ENCODE measurements at places on chromosomes 5 and 9.

DNA sequence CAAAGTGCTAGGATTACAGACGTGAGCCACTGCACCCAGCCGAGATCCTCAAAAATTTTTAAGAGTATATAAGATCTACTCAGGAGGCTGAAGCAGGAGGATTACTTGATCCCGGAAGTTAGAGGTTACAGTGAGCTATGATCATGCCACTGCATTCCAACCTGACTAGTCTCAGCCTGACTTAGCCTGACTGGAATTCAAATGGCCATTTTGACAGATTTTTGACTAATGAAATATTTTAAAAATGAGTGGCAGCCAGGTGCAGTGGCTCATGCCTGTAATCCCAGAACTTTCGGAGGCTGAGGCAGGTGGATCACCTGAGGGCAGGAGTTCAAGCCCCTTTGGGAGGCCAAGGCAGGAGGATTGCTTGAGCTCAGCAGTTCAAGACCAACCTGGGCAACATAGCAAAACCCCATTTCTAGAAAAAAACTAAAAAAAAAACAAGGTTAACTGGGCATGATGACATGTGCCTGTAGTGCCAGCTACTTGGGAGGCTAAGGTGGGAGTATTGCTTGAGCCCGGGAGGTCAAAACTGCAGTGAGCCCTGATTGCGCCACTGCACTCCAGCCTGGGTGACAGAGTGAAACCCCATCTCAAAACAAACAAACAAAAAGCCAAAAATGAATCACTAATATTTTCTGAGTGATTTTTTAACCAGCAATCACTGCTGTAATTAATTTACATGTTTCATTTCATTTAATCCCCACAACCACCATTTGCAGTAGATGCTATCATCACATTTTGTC is 16.6 kb downstream of the ATOX1 start:
- no peak for DNase-seq

DNA sequence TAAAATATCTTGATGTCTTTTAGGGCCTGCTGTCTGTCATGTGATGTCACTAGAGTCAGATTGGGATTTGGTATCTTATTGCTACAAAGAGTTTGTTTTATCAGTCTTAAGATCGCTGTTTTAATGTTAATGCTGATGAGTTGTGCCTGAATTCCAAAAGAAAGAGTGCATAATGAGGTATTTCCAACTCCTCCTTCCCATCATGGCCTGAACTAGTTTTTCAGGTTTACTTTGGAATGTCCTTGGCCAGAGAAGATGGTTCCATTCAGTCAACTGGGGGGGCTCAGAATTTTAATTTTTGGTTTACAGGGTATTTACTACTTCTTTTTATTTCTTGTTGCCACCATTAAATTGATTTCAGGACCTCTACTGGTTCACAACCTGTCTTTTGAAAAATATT is 74.3 kb upstream of the MARCHF11 start:
- no peak for DNase-seq

DNA sequence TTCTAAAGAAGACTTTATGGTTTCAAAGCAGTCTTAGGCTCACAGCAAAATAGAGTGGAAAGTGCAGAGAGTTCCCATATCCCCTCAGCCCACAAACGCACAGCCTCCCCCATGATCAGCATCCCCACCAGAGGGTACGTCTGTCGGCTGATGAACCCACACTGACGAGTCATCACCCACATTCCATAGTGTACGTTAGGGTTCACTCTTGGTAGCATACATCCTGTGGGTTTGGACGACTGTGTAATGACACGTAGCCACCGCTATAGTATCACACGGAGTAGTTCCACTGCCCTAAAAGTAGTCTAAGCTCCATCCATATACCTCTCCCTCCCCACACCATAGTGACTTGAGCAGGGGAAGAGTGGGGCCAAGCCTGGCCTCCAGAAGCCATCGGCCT is 135.7 kb upstream of the PHYKPL start:
- DNase-seq = no peak

GRCh38 chr5:120151825-120152224 is 312.3 kb upstream of the PRR16 start:
- DNase-seq = no peak

DNA sequence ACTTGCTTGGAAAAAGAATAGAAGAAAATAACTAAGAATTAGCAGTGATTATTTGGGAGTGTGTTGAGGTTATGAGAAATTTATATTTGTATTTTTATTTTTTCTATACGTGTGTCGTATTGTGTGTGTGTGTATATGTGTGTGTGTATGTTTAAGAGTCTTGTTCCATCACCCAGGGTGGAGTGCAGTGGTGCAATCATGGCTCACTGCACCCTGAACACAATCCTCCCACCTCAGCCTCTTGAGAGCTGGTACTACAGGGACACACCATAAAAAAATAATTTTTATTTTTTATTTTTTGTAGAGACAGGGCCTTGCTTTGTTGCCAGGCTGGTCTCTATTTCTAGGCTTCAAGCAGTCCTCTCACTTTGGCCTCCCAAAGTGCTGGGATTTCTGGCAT is 643.8 kb downstream of the PDE4D start:
- no peak for DNase-seq

GRCh38 chr9:99823681-99824377 is 2.1 kb downstream of the NR4A3 start:
- DNase-seq = peak; percentile 54

- DNase-seq = no peak
Measured at GRCh38 chr9:726005-726404, 115.5 kb upstream of the DMRT1 start.

- no peak for DNase-seq
Measured at GRCh38 chr9:22742401-22742800, 295.8 kb downstream of the DMRTA1 start.

DNA sequence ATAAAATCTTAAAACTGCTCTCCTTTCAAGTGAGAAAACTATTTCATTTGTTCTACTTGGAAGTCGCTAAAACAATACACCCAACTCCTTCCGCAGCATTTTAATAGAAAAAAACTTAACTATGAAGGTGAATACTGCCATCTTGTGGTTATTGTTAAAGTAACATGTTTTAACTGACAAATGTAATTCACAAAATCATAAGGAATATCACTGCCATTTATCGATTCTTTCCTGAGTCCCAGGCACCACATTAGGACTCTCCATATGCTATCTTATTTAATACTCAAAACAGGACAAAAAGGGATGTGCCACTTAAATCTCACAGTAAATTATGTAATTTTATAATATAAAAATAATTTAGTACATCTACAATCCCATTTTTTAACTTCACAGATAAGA is 130.5 kb upstream of the ITGA1 start:
- no peak for DNase-seq

GRCh38 chr5:93608855-93609254 is 25.8 kb downstream of the NR2F1 start:
- DNase-seq = no peak

- DNase-seq = no peak
Measured at GRCh38 chr5:34847056-34847455, 8.1 kb downstream of the TTC23L start.

- DNase-seq = no peak
Measured at GRCh38 chr9:110048976-110049698, 158.8 kb downstream of the C9orf152 start.

- peak; percentile 15 for DNase-seq
Measured at GRCh38 chr9:5841771-5842573, 9.1 kb upstream of the ERMP1 start.

- no peak for DNase-seq
Measured at GRCh38 chr5:69129413-69129812, 35.6 kb downstream of the SLC30A5 start.

DNA sequence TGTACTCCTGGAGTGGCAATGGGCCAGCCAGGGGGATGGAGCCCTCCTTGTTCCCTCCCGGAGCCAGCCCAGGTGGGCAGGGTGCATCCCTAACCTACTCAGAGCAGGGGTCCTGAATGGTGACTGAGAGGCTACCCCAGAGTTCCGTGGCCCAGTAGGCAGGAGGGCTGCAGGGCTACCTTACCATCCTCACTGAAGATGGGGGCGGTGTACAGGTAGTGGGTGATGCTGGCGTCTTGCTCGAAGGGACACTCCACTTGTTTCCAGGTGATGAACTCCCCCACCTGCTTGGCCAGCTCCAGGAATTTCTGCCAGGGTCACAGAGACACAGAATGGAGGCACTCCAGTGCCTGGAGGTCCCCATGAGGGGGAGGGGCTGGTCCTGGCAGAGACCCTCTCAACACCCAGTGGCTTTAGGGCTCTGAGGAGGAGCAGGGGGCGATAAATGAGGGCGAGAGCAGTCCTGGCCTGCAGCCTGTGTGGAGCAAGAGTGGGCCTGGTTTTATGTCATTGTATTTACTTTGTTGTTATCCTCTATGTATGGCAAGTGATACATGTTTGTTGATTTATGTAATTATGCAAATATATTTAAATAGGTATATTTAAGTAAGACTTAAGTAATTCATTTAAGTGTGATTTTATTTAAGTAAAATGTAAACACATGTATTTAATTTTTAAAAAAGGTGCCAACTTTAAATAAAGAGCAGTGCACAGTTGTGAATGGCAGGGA is 39.9 kb upstream of the RNF130 start:
- DNase-seq = no peak

GRCh38 chr9:109014608-109015280 is 1.4 kb upstream of the CTNNAL1 start:
- no peak for DNase-seq

GRCh38 chr5:82320966-82321365 is 42.8 kb upstream of the RPS23 start:
- DNase-seq = no peak

DNA sequence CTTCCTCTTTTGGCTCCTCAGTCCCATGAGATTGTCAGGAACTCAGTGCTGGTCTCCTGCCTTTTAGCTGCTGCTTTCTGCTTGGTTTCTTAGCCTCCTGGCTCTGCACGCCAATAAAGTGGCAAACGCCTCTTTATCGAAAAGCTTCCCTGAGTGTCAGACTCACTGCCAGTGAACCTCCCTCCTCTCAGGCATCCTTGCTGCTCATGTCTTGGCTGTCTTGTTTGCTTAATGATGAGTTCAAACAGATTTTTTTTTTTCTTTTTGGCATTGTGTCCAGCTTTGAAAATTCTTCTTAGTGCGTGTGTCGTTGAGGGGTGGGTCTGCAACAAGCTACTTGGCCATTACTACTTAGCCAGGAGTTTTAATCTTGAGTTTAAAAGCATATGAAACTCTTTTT is 14.9 kb downstream of the RASGRF2 start:
- DNase-seq = no peak

GRCh38 chr5:157050050-157050449 is 8.9 kb downstream of the HAVCR1 start:
- DNase-seq = no peak

DNA sequence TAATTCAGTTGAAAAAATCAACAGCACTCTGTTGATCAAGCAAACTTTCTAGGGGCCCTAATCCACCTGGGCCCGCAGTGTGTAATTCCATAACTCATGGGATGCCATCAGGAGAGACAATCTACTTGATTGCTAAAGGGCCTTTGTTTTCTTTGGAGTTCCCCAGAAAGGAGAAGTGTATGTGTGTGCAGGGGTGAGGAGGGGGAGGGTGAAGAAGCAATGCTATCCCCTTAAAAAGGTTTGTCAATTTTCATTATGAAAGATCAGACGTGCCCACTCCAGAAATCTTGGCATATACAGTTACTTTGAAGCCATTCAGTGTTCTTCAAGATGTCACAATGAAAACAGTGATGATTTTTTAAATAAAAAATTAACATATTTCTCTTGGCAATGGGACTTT is 6.2 kb downstream of the PARP8 start:
- no peak for DNase-seq

DNA sequence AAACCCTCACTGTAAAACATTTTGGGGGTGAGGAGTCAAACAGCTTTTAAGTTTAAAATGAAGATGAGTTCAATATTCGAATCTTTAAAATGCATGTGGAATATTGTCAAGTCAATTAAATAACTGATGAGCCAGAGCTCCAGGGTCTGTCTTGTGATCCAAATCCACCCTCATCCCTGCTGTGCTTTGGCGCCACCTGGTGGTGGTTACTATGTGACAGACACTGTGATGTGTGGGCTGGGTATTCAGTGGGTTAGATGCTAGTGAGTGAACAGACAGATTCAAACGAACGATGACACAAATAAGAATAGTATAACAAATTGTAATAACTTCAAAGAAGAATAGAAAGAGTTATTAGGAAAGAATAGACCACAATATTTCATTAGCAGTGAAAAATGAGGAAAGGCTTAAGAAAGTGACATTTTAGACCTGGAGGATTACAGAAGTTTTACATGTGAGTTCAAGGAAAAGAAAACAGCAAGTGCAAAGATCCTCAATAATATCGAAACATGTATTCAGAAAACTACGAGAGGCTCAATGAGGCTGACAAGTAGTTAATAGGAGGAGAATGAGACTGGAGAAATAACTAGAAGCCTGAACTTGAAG is 51.4 kb upstream of the CHSY3 start:
- no peak for DNase-seq

DNA sequence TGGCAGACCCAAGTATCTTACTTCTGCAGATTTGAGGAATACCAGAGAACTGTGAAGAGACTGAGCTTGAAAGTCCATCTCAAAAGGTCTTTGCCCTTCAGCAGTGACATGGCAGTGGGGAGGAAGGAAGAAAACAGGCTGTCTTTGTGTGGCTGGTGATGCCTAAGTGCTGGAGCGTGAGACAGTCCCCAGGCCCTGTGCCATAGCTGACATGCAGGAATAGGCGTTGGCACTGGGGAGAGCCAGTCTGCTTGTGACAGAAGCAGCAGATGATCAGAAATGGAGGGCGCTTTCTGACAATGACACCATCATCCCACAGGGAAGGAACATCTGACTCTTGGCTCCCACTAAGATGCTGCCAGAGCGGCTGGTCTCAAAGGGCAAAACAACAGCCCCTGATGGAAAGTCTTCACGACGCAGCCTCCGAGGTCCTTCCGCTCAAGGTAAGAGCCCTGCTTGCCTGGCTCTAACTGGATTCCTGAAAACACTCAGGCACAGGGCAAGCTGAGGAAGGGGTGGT is 15.5 kb upstream of the GLRX start:
- no peak for DNase-seq

DNA sequence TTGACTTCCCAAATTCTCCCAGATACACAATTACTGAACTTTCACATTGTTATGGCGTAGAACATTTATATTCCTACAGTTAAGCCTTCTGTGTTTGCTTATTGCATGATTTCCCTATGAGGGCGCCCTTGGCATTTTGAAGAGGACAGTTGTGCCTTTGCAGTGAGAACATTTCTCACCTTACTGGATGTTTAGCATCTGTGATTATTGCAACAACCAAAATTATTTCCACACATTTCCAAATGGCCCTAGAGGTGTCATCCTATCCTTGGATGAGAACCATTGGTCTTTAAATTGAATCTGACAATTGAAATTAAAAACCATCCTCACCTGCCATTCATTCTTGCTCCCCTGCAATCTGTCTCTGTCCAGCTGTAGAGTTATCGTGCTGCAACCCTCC is 104.0 kb downstream of the MAMDC2 start:
- DNase-seq = no peak

DNA sequence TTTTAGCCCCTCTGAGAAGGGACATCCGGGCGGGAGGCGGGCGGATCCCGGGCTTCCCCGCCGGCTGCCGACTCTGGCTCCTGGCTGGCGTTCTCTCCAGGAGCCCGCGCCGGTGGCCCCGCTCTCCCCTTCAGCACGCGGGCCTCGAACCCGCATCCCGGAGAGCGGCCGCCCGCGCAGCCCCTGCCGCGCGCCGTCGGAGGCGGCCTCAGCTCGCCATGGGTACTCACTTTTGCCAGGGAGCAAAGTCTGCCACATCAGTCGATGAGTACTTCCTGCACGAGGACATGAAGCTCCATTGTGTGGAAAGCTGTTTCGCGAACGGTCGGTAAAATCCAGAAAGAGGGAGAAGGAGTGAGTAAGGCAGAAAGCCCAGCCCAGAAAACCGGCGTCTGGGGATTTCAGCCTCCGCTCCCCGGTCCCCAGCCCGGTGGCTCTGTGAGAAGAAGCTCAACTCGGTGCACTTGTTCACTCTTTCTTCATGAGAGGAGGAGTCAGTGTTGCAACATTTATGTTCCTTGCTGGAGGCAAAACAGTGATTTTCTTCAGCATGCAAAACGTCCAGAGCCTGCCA is at the start of gene PRLR:
TSS of gene PRLR (minus strand) at position 450 of the 574 bp plus-strand sequence. CDS start 140,867 bp downstream, outside the sequence.
- DNase-seq = no peak
